ENCODE measurements at places on chromosomes 7 and 10. TPM values are rescaled to one million over a fixed set of nuclear protein-coding genes. Genes with fewer than 3 reads are reported as not detected.
A peak's percentile ranks its signal among the peaks of the same experiment; 100 is the strongest.

TPST1 gene
- total RNA-seq, result 23.3 TPM

GRCh38 chr7:86833360-86833759, 189.7 kb downstream of the GRM3 start:
- H3K36me3 ChIP-seq, result no peaks in the 10 kb centered on the region
- H3K27me3 ChIP-seq, result no peaks in the 10 kb centered on the region
- H3K4me3 ChIP-seq, result no peak overlapping the region
- H3K27ac ChIP-seq, result no peak overlapping the region
- no peaks in the 10 kb centered on the region for H3K4me1 ChIP-seq
- no peak for DNase-seq

GRCh38 chr10:101478956-101479355, 109.1 kb downstream of the POLL start:
- H3K4me3 ChIP-seq, result no peak overlapping the region
- H3K27me3 ChIP-seq, result no peaks in the 10 kb centered on the region
- DNase-seq, result no peak
- H3K36me3 ChIP-seq, result peaks cover 11% of the 10 kb centered on the region

GRCh38 chr7:146544748-146545147, 428.1 kb downstream of the CNTNAP2 start:
- no peaks in the 10 kb centered on the region for H3K4me1 ChIP-seq
- no peak overlapping the region for H3K4me3 ChIP-seq

DNA sequence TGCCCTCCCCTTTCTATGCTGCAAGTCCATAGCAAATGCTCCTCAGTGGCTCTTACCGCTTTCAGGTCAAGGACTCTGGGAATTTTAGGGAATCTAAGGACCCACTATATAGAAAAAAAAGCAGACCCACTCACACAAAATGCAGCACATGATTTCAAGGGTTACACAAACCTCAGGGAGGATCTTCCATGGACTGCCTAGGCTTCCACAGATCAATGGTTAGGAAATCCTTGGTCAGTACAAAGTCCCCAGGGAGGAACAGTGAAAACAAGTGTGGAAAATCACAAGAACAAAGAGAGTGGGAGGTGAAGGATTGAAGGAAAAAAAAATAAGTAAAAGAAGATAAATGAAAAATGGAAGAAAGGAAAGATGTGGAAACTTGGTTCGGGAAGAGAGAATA, 188.4 kb downstream of the AHR start:
- no peak overlapping the region for H3K4me3 ChIP-seq
- H3K36me3 ChIP-seq, result no peaks in the 10 kb centered on the region
- no peaks in the 10 kb centered on the region for H3K4me1 ChIP-seq
- DNase-seq, result no peak
- no peaks in the 10 kb centered on the region for H3K27me3 ChIP-seq

DNA sequence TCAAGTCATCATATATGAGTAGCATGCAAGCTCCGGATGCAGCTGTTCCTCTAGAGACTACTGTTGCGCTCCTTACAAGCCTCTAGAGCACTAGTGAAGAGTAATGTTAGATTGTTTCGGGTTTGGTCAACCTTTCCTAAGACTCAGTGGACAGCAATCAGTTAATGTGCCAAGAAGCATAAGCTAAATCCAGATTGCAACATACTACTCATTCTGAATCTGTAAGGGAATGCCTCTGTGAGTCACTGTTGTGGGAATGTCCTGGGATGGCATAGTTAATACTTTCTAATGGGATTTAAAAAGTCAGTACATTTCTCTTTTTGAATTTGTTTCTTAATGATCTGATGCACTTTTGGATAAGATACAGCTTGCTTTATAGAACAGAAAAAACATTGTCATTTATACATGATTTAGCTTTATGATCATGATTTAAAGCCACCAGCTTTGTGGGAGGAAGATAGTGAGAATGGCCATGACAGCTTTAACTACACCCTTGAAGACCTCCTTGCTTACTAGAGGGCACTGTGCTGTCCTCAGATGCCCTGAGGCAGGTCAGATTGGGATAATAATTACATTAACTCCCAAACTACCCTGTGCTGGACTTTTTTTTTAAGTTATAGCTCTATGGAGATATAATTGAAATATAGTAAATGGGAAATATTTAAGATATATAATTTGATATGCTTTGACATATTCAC, 138.4 kb downstream of the SDK1 start:
- DNase-seq, result peak; percentile 1
- H3K27ac ChIP-seq, result no peak overlapping the region
- H3K4me1 ChIP-seq, result no peaks in the 10 kb centered on the region

GRCh38 chr7:51009716-51010496, 227.2 kb upstream of the GRB10 start:
- DNase-seq, result peak; percentile 26
- peak overlapping the region; percentile 63 for H3K4me3 ChIP-seq

All from HFFc6 (cell line).